ENCODE measurements at places on chromosomes 6 and 20. TPM values are rescaled to one million over a fixed set of nuclear protein-coding genes. Genes with fewer than 3 reads are reported as not detected.

DNA sequence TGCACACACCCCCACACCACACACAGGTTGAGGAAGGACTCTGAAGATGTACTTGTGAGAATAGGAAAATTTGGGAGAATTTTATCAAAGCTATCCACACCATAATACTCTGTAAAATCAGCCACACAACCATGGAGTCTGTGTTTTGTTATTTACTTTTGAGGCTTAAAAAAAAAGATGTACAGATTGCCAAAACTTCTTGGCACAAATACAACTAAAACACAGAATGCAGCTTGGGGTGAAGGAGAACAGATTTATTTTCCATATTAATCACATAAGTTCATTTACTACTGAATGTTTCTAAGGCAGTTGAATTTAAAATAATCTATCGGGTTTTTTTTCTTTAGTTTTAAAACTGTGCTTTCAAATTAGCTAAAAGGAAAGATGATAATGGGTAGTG, 32.8 kb upstream of the KCNQ5 start:
- H3K36me3 ChIP-seq, result peaks cover 2% of the 10 kb centered on the region
- H3K27ac ChIP-seq, result no peak overlapping the region
- DNase-seq, result no peak
- H3K4me1 ChIP-seq, result peaks cover 9% of the 10 kb centered on the region
- no peak overlapping the region for H3K4me3 ChIP-seq

DNA sequence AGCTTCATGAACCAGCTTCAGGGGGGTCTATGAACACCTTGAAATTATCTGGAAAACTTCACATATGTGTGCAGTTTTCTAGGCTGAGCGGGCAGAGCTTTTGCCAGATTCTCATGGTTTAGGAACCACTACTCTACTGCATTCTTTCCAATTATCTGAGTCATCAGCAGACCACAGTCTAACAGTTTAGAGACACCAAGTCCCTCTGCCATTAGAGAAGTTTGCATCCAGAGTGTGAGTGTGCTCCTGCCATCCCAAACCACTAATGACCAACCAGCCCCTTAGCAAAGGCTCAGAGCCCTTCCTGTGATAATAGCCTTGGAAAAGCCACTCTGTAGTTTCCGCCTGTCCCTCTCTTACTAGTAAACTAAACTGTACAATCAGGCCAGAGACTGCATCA, 96.8 kb downstream of the PHACTR1 start:
- no peak overlapping the region for H3K4me3 ChIP-seq
- H3K27me3 ChIP-seq, result peaks cover 13% of the 10 kb centered on the region
- DNase-seq, result no peak
- no peaks in the 10 kb centered on the region for H3K36me3 ChIP-seq
- no peak overlapping the region for H3K27ac ChIP-seq

DNA sequence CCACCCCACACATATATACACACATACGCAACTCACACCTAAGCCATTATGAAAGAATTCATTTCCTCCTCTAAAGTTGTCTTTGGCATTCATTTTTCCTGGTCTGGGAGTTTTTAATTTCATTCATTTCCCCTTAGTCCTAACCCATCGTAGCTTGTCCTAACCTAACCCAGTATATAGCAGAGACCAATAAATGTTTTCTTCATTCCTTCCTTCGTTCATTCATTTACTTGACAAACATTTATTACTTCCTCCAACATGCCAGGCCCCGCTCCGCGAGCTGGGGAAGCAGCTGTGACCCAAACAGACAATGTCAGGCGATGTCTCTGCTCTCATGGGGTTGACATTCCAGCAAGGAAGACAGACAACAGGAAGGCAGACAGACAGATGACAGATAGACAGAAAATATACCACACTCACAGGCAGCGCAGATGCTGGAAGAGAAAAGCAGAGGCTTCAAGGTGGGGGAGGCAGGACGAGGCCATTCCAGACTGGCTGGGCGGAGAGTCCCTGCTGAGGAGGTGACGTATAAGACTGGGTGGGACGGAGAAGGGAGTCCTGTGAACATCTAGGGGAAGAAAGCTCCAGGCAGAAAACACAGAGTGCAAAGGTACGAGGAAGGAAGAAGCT, 33.7 kb upstream of the SIRPA start:
- DNase-seq, result no peak
- peak overlapping the region; percentile 90 for H3K27ac ChIP-seq
- peaks cover 25% of the 10 kb centered on the region for H3K4me1 ChIP-seq
- no peaks in the 10 kb centered on the region for H3K27me3 ChIP-seq

DNA sequence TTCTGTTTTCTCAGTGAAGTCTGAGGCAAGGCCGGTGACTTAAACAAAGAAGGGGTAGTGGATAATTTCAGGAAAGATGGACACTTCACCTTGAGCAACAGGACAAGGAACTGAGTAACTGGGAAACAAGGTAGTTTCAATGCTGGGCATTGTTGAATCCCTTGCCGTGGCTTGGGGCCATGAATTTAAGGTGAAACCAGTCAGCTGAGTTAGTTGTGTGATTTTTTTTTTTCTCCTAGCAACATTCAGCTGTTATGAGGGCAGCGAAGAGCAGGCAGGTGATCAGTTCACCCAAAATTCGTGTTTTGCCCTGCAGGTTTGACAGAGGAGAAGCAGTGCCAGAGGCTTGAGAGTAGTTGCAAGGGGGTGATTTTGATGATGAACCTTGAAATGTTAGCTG, 6.8 kb downstream of the BICRAL start:
- no peak overlapping the region for H3K4me3 ChIP-seq
- H3K4me1 ChIP-seq, result peaks cover 19% of the 10 kb centered on the region
- DNase-seq, result no peak
- peak overlapping the region; percentile 65 for H3K27ac ChIP-seq
- peaks cover 2% of the 10 kb centered on the region for H3K36me3 ChIP-seq

- H3K27ac ChIP-seq, result no peak overlapping the region
- peaks cover 40% of the 10 kb centered on the region for H3K4me1 ChIP-seq
- DNase-seq, result no peak
- no peaks in the 10 kb centered on the region for H3K36me3 ChIP-seq
- no peak overlapping the region for H3K4me3 ChIP-seq
These were observed 97.4 kb downstream of the EPB41L2 start for GRCh38 chr6:130965656-130966055.

DNA sequence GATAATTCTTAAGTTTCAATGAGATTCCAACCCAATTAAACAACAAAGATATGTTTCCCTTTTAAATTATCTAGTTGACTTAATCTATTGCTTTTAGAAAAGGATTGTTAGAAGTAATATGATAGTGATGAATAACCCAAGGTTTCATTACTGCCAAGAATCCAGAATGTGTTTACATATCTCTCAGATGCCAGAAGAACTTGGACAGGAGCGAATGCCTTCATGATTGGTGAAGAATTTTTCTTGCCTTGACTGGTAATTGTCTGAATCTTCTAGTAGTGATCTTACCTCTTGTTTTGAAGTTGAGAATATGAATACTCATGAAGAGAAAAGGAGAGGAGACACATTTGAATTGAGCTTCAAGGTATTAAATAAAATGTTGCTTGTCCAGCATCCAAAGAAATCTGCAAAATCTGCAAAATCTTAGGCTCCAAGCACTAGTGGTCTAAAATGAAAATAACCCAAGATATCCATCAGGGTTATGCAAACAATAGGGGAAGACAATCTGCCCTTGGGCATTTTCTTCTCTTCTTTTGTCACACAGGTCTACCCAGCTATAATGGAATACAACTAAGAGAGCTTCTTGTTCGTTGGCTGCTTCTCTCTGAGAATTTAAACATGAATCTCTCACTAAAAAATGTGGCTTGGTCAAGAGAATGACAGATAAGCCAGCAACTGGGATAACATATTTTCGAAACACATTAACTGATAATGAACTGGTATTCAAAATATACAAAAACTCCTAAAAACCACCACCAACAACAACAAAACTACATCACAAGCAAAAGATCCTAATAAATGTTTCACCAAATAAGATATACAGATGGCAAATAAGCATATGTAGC, 928.9 kb downstream of the EYS start:
- H3K4me1 ChIP-seq, result peaks cover 11% of the 10 kb centered on the region
- H3K27me3 ChIP-seq, result peaks cover 6% of the 10 kb centered on the region
- H3K27ac ChIP-seq, result no peak overlapping the region
- no peak for DNase-seq
- no peak overlapping the region for H3K4me3 ChIP-seq
- H3K36me3 ChIP-seq, result peaks cover 2% of the 10 kb centered on the region

Gene ACTR5
- total RNA-seq, result 5.2 TPM

DNA sequence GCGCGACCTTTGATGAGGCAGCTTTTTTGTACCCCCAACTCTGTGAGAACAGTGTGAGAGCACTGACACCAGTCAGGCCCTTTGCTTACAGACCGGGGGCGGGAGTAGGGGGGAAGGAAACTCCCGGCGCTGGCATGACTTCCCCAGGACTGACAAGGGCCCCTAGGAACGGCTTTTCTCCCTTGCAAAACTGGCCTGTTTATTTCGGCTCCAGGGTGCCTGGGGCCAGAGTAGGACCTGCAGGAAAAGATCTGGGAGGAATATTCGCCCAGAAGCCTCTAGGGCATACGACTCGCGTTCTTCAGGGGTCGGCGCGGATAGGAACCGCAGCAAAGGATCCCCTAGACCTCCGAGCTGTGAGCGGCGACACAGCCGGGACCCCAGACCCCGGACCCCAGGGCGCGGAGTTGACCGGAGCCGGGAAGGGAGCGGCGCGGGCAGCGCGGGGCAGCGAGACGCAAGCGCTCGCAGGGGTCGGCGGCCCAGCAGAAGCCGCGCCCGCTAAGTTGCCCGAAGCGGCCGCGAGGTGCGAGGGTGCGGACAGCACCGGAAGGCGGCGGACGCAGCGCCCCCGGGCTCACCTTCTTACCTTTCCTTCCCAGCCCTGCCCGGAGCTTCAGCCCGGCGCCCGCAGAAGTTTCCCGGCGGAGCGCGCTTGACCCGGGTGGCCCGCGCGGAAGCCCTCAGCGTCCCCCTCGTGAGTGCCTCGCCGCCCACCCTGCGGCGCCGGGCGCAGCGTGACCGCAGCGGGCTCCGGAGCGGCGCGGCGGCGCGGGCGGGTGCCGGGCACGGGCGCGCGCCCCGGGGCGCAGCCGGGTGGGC, at the start of gene POPDC3:
Gene POPDC3 (minus strand): TSS at position 771 of the 822 bp plus-strand sequence. CDS start 18,105 bp downstream, outside the sequence.
- DNase-seq, result no peak
- peak within 1 kb of the TSS; percentile 53 for H3K27ac ChIP-seq
- H3K27me3 ChIP-seq, result no peaks in the 10 kb centered on the region

- no peak overlapping the region for H3K4me3 ChIP-seq
- no peaks in the 10 kb centered on the region for H3K27me3 ChIP-seq
- H3K4me1 ChIP-seq, result no peaks in the 10 kb centered on the region
- H3K36me3 ChIP-seq, result peaks cover 2% of the 10 kb centered on the region
These were observed 104.0 kb downstream of the PHACTR3 start for GRCh38 chr20:59708326-59708725.

Gene ELOVL2
- total RNA-seq, result 18.1 TPM
